CD4-positive, CD25-positive, alpha-beta regulatory T cell (primary cell): ENCODE measurements at places on chromosomes 5 and 9. TPM values are rescaled to one million over a fixed set of nuclear protein-coding genes. Genes with fewer than 3 reads are reported as not detected.

Gene EQTN
- not detected for polyA plus RNA-seq

DNA sequence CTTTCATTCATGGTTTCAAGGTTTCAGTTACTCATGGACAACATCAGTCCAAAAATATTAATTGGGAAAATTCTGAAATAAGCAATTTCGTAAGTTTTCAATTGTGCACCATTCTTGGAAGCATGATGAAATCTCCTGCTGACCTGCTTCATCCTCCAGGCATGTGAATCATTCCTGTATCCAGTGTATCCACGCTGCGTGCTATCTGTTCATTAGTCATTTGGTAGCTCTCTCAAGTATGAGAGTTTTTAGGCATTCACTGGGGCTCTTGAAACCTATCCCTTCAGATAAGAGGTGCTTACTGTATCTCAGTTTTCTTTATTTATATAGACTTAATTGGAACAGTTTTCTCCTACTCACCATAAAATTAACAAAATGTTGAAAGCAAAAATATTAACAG lies 293.0 kb downstream of the CDH12 start:
- H3K27me3 ChIP-seq = no peaks in the 10 kb centered on the region
- no peaks in the 10 kb centered on the region for H3K36me3 ChIP-seq
- no peak overlapping the region for H3K27ac ChIP-seq

Gene FCN2
- not detected for polyA plus RNA-seq

DNA sequence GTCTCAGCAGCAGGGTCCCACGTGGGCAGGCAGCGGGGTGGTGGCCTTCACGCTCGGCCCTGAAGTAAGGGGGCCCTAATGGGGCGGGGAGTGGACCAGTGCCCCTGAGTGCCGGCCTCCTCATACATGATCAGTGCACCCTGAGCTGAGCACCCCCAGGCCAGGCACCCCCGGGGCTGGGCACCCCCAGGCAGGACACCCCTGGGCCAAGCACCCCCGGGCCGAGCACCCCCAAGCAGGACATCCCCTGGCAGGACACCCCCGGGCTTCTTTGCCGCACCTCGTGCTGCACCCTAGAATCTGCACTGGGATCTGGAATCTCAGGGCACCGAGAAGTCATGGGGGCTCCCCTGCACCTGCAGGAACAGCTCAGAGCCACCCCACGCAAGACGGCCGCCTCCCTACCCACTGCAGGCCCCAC lies 51.4 kb downstream of the EXD3 start:
- H3K4me1 ChIP-seq = no peaks in the 10 kb centered on the region
- no peaks in the 10 kb centered on the region for H3K27me3 ChIP-seq
- no peak overlapping the region for H3K4me3 ChIP-seq
- no peak for DNase-seq
- H3K27ac ChIP-seq = no peak overlapping the region

Gene CDH6
- polyA plus RNA-seq = not detected

GRCh38 chr9:6441269-6441668 lies 28.3 kb downstream of the UHRF2 start:
- H3K4me3 ChIP-seq = no peak overlapping the region
- H3K27me3 ChIP-seq = no peaks in the 10 kb centered on the region
- peaks cover 45% of the 10 kb centered on the region for H3K4me1 ChIP-seq
- H3K27ac ChIP-seq = no peak overlapping the region
